ENCODE measurements at places on chromosomes 2 and 18. TPM values are rescaled to one million over a fixed set of nuclear protein-coding genes. Genes with fewer than 3 reads are reported as not detected.

- no peak for DNase-seq
Observed at GRCh38 chr2:63444565-63445288, 143.6 kb downstream of the WDPCP start.

The CDH20 gene
- total RNA-seq, result 1.5 TPM

DNA sequence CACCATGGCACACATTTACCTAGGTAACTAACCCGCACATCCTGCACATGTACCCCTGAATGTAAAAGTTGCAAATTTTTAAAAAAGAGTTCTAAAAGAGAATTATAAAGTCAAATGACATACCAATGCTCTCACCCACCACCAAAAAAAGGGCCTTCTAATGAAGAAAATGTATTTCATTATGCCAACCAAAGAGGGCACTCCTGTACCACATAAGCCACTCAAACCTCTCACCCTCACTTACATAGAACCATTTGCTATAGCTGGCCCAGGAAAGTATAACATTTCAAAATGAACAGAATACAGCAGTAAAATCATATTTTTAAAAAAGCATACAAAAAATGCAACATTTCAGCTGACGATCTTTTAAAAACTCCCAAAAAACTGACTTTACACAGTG lies 241.5 kb upstream of the PKDCC start:
- no peak for DNase-seq

The ANKZF1 gene
- total RNA-seq, result 212 TPM

DNA sequence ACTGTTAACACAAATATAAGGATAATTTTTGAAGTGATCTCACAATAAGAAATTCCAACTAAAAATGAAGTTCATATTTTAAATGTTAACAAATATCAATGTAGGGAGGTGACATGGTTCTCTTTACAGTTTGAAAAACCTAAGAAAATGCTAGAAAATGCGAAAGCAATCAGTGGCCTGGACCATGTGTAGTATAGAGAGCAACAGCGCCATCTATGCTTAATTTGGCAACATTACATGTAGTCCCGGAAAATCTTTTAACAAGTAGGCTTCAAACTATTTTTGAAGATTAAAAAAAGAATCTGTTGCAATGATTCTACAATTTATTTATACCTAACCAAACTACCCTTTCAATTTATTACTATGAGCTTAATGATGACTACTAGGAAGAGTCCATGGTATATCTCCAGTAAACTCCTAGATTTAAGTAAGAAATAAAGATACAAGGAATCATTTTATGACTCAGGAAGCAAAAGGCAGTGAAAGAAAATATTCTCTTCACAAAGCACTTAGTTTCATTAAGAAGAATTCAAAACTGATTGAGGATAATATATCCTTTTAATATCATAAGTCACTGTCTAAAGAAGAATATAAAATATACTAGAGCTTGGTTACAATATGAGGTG lies 33.3 kb downstream of the NDUFA10 start:
- no peak for DNase-seq

DNA sequence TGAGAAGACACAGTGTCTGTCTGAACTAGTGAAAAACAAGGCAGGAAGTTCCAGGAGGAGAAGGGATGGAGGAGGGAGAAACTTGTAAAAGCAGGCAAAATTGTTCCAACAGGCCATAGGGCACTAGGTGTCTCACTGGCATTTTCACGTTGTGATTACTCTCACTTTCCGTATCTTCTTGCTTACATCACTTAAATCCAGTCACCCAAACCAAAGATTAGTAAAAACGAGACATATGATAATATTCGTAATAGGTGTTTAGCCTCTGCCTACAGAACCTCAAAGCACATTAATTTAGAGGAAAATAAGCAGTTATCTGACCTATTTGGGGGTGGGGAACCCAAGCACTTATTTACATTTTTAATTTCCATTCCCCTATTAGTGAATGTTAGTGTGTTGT lies 78.3 kb downstream of the POU3F3 start:
- DNase-seq, result no peak

GRCh38 chr18:2983296-2983695 lies 29.6 kb downstream of the LPIN2 start:
- no peak for DNase-seq

The NDUFV2 gene
- total RNA-seq, result 83.3 TPM

DNA sequence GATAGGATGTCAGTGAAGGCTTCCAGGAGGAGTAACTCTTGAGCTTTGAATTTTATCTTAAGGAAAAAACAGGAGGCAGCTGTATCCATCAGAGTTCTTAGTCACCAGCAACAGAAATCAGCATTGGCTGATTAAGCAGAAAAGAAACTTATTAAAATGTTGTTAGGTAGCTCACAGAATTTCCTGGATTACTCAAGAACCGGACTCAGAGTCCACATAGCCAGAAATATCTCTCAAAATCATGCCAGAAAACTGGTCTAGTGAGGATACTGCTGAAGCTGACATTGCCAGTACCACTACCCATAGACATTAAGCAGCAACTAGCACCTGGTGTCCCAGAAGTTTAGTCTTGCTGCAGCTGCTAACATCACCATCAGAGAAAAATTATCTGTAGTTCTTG lies 10.1 kb upstream of the AFTPH start:
- no peak for DNase-seq
